ENCODE measurements at places on chromosomes 5 and 9.
A peak's percentile ranks its signal among the peaks of the same experiment; 100 is the strongest.

DNA sequence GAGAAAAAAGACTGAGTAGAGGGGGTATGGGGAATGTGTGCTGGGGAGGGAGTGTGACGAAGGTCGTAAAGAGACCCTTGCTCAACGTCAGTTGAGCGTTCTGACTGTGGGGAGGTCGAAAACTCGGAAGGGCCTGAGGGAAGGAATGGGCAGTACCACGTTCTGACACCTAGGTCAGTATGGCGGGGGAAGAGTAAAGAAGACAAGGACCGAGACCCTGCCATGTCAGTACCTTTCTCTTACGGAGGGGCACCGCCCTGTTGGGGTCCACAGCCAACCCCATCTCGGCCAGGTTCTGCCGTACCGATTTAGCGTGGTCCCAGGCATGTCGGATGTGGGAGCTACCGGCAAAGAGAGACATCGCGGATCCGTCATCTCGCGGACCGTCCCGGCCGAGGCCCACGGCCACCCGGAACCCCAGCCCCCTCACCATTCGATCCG lies 375 bp downstream of the NOP16 start:
- no peak for DNase-seq

DNA sequence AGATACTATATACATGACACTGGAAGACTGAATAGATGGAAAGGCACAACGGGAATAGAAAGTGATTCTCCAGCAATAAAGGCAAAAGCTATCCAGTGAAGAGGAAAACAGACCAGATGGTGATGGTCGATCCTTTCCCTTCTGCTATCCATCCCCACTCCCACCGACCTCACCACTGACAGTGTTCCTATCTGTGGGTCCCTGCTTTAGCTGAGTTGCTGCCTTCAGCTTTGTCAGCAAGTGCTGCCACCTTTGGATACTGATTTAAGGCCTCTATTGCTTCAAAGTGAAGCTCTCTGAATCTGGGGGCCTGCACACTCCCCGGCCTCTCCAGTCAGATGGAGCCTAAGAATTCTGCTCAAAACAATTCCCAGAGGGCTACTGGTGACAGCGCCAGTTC lies 32.3 kb downstream of the EPB41L4A start:
- no peak for DNase-seq

- no peak for DNase-seq
Observed at GRCh38 chr5:147751-148150, 43.5 kb upstream of the LRRC14B start.

DNA sequence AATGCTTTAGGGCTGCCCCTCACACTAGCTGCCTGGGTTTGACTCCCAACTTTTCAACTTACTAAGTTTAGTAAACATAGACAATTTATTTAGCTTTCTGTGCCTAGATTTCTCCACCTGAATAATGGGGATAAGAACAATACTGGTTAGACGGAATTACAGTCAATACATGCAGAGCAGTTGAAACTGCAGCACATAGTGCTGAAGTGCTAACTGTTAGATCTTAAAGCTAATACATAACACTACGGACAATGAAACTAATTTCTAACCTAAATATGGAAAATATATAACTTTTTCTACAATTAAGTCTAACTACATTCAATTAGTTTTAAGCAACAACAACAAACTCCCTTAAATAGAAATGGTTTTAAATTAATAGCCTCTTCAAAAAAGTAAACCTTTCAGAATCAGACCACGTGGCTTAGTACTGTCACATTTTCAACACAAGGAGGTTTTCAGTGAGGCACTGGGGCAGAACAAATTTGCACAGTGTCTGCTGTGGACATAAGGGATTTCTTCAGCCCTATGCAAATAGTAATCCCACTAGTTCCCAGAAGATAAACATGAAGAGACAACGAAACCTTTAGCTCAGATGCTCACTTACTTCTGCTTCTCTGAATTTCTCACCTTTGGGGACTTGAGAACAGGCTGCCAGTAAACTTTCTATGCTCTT lies 293.4 kb downstream of the EDIL3 start:
- DNase-seq, result no peak

DNA sequence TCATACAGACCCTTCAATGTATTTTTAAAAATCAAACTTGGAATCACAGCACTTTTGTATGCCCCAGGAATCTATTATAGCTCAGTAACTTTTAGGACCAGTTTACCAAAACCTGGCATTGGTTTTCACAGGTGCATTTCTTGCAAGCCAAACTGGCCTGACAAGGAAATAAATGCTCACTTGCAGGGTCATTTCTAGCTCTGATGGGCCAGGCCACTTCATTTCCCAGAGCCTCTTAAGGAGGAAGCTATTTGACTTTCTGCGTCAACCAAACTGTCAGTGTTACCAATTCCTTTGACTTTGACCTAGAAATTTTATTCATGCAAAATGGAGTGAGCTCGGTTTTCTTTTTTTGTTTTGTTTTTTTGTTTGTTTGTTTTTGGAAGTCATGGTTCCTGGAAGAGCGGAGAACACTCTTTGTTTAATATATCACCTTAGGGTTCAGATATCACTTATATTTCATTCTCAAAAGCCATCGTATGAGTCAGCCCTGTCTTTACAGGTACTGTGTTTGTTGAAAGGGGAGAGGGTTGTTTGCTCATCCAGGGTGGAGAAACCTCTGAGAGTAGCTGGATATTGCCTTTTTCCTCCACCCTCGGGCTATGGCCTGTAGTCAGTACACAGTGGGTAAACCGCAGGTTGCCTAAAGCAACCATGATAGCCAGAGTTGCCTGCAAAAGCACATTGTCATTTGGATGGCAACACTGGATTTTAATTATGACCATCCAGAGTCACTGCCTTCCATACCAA lies 58.9 kb downstream of the GNA14 start:
- DNase-seq, result no peak

- DNase-seq, result no peak
Observed at GRCh38 chr9:69527454-69527853, 144.7 kb downstream of the APBA1 start.

DNA sequence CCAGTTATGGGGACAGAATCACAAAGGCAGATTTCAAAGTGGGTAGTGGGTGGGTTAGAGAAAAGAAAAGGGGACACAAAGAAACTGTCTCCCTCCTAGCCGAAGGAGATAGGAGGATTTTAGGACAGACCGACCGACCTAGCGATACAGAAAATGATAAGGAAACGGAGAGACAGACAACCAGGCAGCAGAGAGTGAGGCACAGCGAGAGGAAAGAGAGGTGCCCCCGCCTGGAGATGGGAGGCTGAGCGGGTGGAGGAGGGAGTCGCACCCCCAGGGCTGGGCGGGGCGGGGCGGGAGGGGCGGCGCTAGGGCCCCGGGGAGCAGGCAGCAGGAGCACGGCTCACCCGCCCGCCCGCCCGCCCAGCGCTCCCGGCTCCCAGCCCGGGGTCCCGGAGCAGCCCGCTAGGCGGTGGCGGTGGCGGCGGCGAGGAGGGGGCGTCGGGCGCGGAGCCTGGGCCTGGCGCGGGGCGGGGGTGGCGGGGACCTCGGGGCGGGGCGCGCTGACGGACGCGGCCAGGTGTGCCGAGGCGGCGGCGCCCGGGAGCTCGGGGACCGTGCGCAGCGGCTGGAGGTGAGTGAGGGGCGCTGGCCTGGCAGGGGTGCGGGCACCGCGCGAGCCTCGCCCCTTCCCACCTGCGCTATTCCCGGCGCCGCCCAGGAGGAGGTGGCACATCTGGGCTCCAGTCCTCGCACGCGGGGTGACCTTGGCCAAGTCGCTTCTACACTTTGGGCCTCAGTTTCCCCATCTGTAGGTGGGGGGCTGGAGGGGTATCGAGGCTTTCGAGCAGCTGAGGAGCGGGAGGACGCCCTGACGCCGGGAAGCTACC lies 15.9 kb upstream of the SYNPO start:
- peak; percentile 7 for DNase-seq

- no peak for DNase-seq
Observed at GRCh38 chr5:57244331-57244730, 70.5 kb downstream of the GPBP1 start.

DNA sequence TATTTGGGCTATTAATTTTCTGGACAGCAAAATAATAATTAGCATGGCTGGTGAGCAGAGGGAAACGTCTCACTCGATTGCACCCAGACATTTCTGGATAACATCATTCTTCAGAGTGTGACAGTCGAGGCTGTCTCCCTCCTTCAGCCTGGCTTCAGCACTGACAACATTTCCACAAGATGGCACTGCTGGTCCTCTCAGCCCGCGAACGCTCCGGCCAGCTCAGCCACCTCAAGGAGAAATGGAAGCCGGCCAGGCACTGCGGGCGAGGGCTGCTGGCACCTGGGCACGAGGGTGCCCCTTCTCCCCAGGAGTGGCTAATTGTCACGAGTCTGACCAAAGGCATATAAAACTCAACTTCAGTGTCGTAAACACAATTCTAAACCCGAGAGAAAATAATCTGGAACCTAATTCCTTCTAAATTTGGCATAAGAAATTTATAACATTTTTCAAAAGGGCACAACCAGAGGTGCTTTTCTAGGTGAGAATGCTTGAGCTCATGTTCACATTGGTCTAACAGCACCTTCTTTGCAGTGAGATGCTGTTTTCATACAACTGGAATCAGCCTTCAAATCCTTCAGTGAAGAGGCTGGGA lies 65.9 kb downstream of the DAP start:
- no peak for DNase-seq

DNA sequence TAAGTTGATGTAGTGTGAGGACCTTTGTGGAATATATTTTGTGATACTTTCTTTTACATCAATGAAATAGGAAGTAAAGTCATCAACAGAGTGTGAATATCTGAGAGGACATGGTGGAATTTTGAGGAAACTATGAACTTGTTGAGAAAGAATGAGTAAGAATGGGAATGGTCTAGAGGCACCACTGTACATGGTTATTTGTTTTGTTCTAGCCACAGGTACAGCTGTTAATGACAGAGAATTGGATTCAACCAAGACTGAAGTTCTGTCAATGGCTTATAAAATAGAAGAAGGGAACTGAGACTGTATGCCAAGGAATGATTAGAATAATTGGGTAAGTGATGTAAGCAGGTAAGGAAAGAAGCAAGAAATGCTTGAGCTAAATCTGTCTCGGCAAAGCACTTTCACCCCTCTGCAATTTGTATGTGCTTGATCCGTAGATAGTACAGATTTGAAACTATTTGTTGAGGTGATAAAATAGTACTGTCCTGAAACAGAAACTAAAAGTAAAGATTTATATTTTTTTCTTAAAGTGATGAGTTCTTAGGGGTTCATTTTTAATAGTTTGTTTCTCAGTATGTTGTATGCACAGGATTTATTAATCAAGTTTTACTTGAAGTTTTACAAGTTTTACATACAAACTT lies 468.8 kb upstream of the SMC2 start:
- no peak for DNase-seq

Data from stimulated activated CD4-positive, alpha-beta T cell treated with anti-CD3 and anti-CD28 coated beads, Interleukin-4, amount 100 ng/mL, for 48 hours (primary cell).